Calu3 (cell line): ENCODE measurements at places on chromosomes 5 and 9. TPM values are rescaled to one million over a fixed set of nuclear protein-coding genes. Genes with fewer than 3 reads are reported as not detected.

- DNase-seq, result no peak
Measured at GRCh38 chr5:73918791-73919221, 292.8 kb downstream of the ARHGEF28 start.

GRCh38 chr9:73081979-73082657 lies 69.5 kb upstream of the ANXA1 start:
- peak; percentile 23 for DNase-seq

DNA sequence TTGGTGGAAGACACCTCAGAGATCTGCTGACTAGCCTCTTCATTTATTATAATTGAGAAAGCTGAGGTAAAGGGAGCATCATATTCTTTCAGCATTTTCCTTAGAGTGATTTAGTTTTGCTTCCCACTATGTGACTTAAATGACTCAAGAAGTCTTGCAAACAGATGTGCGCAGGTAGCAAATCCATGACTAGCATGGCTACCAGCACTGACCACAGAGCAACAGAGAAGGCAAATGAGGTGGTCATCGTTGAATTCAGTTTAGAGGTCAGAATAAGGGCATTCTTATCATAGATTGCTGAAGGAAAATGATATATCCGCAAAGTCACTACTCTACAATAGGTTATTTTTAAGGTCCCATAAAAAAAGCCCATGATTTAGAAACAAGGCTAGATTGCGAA lies 162.2 kb downstream of the PIK3R1 start:
- no peak for DNase-seq

DNA sequence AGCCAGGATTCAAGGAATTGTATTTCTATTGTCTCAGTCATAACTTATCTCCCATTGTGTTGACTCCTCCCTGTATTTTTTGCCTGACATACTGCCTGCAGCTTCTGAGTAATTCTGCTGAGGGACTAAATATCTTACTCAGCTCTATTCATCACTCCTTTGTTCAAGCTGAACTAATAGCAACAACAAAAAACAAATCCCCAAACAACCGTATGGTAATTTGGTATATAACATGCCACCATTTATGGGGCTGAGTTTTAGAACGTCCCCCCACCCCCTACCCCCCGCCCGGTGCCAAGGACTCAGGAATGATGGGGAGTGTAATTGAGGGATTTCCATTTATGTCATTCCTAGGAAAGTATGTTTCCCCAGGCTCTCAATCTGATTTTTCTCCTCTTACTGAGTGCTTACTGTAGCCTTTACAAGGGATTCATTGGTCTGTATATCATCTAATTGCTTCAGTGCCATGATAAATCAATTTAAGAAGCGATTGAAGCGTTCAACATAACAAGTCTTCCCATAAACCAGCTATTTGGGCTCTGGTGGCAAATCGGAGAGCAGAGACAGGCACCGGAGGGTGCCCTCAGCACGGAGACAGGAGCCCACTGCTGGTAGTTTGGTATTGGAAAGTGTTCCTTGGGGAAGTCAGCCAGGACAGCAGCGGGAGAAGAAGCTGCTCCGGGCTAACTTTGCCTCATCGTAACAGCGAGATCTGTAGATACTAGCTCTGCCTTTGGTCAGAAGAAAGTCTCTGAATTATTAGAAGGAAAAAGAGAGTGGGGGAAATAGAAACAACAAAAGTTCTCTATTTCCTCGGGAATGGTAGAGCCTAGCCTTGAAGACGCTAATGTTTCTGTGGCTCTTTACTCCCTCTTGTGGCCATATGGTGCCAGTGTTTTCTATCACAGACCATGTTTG lies 40.7 kb upstream of the HSD17B4 start:
- peak; percentile 63 for DNase-seq

DNA sequence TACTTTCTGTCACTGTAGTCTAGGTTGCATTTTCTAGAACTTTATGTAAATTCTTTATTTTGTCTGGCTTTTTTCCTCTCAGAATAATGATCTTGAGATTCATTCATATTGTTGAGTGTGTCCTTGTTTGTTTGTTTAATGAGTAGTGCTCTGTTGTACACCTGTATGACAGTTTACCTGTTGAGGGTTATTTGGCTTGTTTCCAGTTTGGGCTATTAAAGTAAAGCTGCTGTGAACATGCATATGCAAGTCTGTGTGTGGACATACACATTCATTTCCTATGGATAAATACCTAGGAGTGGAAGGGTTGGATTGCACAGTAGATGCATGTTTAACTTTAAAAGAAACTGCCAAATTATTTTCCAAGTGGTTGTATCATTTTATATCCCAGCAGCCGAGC lies 30.4 kb downstream of the MVB12B start:
- DNase-seq, result no peak

- DNase-seq, result no peak
Measured at GRCh38 chr5:100905259-100905914, 2.3 kb upstream of the ST8SIA4 start.

- no peak for DNase-seq
Measured at GRCh38 chr5:115543365-115544042, 1.1 kb downstream of the FEM1C start.

The EGR1 gene
- total RNA-seq, result 97.0 TPM in 2 replicates

- no peak for DNase-seq
Measured at GRCh38 chr5:74285675-74286280, 354.8 kb downstream of the ENC1 start.

The SKP2 gene
- 23.7 and 26.1 TPM in 2 replicates for total RNA-seq

DNA sequence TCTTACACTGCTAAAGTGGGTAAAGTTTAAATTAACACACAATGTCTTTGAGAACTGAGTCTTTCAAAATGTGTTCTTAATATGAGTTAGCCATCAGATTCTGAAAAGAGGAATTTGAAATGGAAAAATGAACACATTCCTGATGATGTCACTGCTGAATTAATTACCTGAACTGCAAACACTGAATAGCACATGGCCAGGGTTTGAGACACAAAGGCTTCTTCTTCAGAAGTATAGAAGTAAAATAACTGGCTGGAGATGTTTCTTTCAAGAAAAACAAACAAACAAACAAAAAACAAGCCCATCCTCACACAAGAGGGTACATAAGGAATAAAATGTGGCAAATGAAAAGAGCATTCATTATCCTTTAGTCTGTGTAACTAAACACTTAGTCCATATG lies 7.1 kb downstream of the GLIS3 start:
- no peak for DNase-seq

- DNase-seq, result no peak
Measured at GRCh38 chr9:112443200-112443599, 43.4 kb upstream of the KIAA1958 start.

The PRDM9 gene
- not detected in 2 replicates for total RNA-seq

DNA sequence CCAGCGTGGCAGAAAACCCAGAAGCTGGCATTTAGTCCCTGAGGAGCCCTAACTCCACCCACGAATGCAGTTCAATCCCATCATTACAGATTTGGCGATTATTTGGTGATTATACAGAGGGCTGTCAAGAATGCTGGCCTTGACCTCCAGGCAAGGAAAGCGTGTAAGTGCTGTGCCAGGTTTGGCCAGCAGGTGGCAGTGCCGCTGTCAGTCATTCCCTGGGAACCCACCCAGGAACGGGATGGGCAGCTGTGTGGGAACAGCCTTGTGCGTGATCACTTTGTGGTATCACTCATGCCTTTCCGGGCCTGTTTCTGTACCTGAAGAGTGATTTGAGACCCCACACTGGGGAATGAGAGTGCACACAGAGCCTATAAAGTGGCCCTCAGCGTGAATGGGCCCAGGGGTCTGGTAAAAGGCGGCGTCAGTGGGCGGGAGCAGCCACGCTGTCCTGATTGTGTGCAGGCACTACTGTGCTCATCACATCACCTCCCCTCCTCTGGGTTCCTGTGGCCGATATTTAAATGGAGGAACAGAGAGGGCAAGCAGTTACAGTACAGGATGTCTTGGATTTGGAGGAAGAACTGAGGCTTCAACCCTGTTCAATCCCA lies 215.6 kb downstream of the ROR2 start:
- peak; percentile 63 for DNase-seq

- DNase-seq, result no peak
Measured at GRCh38 chr9:21708260-21708711, 94.2 kb upstream of the MTAP start.

DNA sequence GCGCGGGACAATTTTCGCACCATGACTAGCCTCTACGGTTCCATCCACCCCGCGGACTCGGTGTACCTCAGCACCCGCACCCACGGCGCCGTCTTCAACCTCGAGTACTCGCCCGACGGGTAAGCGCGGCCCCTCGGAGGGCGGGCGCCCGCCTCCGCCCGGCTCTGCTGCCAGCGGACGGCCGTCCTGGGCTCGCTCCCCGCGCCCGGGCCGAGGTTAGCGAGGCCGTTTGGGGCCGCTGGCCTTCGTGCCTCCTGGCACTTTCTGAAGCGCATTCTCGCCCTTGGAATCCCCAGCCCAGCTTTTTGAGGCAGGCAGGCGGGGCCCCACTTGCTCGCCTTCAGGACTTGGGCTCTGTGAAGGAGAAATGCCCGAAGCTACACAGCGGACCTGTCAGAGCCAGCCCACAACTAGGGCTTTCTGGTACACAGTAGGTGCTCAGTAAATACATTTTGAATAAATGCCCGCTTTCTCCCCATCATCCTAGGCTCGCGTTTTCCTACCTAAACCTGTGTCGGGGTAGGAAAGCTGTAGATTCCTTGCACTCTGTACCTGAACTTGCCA lies 772 bp downstream of the DCAF10 start:
- no peak for DNase-seq

- DNase-seq, result no peak
Measured at GRCh38 chr9:28365020-28365640, 791.8 kb upstream of the C9orf72 start.

DNA sequence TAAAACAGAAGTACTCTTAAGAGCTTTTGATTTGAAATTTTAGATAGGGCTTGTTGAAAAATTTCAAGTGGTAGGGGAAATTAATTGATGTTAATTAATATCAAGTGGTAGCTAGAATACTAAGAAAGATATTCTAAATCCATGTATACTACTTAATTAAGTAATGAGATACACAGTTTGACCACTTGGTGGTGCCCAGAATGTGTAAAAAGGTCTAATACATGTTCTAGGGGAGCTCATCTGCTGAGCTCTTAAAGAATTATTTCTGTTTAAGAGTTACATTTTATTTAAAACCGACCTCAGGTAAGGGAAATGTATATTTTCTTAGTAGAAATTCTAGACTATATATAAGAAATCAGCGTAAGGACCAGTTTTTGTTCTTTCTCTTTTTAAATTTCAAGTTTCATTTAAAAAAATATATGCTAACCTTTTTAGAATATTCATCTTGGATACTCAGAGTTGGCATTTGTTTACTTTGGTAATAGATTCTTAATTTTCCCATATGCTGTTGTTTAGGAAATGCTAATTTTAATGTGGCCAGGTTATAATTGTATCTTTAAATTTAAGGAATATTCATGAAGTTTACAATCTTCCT lies 61.5 kb downstream of the LNPEP start:
- DNase-seq, result peak; percentile 13

- DNase-seq, result no peak
Measured at GRCh38 chr5:71974165-71974564, 133.1 kb upstream of the MAP1B start.

- DNase-seq, result no peak
Measured at GRCh38 chr9:3268223-3268622, 257.6 kb downstream of the RFX3 start.

DNA sequence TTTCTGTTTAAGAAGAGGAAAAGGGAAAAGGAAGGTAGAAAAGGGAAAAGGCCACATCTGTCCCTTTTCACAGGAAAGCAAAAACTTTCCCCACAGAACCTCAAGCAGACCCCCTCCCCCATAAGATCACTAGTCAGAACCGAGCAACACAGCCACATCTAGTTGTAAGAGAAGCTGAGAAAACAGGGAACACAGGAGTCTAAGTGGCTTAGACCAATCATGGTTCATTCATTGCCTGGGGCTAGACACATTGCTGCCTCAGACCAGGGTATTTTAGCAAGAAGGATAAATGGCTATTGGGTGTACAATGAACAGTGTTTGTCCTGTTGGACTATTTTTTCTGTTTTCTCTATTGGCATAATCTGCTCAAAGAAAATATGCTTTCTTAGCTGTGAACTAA lies 98.0 kb downstream of the ARL15 start:
- no peak for DNase-seq

GRCh38 chr9:134175808-134176598 lies 11.6 kb upstream of the RNU6ATAC start:
- DNase-seq, result no peak

- no peak for DNase-seq
Measured at GRCh38 chr5:122565331-122565730, 209.5 kb upstream of the SNX2 start.

DNA sequence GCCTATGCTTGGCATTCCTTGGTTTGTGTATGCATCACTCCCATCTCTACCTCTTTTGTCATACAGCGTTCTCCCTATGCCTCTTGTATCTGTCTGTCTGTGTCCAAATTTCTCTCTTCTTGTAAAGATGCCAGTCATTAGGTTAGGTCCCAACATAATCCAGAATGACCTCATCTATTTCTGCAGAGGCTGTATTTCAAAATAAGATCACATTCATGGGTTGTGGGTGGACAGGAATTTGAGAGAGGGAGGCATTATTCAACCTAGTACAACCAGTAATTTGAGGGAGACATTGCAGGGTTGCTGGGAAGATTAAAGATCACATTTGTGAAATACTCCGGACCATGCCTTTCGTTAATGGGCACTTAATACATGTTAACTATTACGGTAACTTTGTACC lies 155.0 kb downstream of the MAN2A1 start:
- no peak for DNase-seq

DNA sequence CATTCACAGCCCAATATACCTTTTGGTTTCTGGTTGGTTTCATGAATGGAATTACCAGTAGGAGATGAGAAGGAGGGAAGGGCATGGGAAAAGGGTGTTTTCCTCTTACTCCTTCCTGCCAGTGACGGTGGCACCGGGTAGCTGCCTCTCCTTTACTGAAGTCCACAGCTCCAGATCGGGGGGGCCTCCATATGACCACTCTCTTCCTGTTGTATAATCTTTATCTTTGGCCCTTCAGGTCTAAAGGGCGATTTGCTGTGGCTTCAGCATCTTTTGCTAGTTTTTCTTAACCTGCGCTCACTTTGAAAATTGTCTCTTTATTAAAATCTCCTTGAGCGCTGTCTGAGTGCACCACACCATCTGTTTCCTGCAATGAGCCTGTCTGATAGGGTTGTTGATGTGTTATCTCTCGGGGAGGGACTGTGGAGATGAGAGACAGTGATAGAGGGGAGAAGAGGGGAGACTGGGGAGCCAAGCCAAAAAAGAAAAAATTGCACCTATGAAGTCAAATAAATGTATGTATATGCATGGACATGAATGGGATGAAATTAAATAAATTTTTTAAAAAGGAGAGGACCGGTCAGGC lies 449.3 kb upstream of the KLF4 start:
- DNase-seq, result no peak
